Naive thymus-derived CD8-positive, alpha-beta T cell (primary cell): ENCODE measurements at places on chromosomes 4 and X. TPM values are rescaled to one million over a fixed set of nuclear protein-coding genes. Genes with fewer than 3 reads are reported as not detected.

Gene EXOC1L
- not detected for total RNA-seq

Gene PNMA6F
- total RNA-seq: not detected

Gene COX7B2
- total RNA-seq: not detected

Gene MEPE
- total RNA-seq: not detected

Gene BMX
- not detected for total RNA-seq

Gene FAT1
- not detected for total RNA-seq
